Activated CD8-positive, alpha-beta T cell treated with anti-CD3 and anti-CD28 coated beads for 36 hours (primary cell): ENCODE measurements at places on chromosomes 12 and 14. TPM values are rescaled to one million over a fixed set of nuclear protein-coding genes. Genes with fewer than 3 reads are reported as not detected.

Gene SERPINA10
- not detected for total RNA-seq

Gene A2ML1
- not detected for total RNA-seq

GRCh38 chr14:48665077-48665784 is 920.9 kb downstream of the RPS29 start:
- H3K4me1 ChIP-seq: no peaks in the 10 kb centered on the region
- no peaks in the 10 kb centered on the region for H3K36me3 ChIP-seq
- no peak for DNase-seq

Gene TMTC3
- total RNA-seq: 4.7 TPM

Gene BDKRB2
- total RNA-seq: not detected

- no peaks in the 10 kb centered on the region for H3K27me3 ChIP-seq
- H3K27ac ChIP-seq: no peak overlapping the region
- DNase-seq: no peak
- H3K36me3 ChIP-seq: no peaks in the 10 kb centered on the region
Observed at GRCh38 chr14:62557416-62557815, 487.8 kb downstream of the KCNH5 start.

DNA sequence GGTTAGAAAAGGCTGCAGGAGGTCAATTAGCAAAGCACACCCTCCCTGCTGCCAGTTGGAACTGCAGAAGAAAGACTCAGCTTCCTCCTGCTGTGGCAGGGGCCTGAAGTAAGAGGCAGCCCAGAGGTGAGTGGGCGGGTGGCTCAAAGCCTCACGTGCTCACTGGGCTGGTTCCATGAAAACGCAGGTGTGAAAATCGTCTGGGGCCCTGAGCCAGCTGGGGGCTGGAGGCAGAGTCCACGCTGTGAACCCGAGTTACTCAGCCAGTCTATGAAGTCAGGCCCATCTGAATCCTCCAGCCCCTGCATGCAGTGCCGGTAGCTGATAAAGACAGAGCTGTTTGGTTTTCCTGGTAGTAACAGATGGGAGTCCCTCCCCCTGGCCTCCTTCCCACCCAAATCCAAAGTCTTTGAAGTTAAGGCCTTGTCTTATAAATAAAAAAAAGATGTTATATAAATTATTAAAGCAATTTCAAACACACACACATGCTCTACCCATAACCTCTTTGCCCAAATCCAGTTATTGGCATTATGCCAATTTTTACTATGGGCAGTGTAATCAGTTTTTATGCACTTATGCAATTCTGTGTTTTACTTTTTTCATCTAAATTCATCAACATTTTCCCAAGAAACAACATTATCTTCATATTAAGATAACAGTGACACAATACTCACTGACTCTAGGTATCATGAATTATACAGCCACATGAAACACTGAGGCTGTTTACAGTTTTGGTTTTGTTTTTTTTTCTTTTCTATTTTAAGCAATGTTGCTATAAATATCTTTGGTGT is 57.9 kb upstream of the PNMA1 start:
- H3K27me3 ChIP-seq: no peaks in the 10 kb centered on the region
- peaks cover 73% of the 10 kb centered on the region for H3K4me1 ChIP-seq
- H3K36me3 ChIP-seq: peaks cover 11% of the 10 kb centered on the region
- DNase-seq: peak; percentile 96
- H3K4me3 ChIP-seq: peak overlapping the region; percentile 41
- H3K27ac ChIP-seq: peak overlapping the region; percentile 92

DNA sequence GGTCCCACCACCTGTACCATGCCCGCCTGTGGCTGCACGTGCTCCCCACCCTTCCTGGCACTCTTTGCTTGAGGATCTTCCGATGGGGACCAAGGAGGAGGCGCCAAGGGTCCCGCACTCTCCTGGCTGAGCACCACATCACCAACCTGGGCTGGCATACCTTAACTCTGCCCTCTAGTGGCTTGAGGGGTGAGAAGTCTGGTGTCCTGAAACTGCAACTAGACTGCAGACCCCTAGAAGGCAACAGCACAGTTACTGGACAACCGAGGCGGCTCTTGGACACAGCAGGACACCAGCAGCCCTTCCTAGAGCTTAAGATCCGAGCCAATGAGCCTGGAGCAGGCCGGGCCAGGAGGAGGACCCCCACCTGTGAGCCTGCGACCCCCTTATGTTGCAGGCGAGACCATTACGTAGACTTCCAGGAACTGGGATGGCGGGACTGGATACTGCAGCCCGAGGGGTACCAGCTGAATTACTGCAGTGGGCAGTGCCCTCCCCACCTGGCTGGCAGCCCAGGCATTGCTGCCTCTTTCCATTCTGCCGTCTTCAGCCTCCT is 1.1 kb downstream of the INHBE start:
- H3K36me3 ChIP-seq: no peaks in the 10 kb centered on the region
- DNase-seq: peak; percentile 74
- H3K4me1 ChIP-seq: peaks cover 48% of the 10 kb centered on the region
- peaks cover 4% of the 10 kb centered on the region for H3K27me3 ChIP-seq

DNA sequence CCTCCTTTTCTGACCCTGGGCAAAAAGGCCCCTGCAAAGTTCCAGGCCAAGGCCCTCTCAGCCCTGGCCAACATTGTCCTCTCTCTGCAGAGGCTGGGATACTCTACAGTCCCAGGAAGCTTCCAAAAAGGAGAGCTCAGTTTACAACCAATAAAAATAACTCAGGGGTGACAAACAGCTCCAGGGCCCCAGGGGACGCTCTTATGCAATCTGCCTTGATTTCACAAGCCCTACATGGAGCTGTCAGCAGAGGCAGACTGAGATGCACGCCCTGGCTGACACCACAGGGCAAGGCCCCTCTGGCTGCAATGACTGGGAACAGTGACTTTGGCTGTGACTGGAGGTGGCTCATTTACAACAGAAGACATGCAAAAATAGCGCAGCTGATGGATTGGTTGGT is 129.0 kb upstream of the MED13L start:
- DNase-seq: no peak
- no peaks in the 10 kb centered on the region for H3K27me3 ChIP-seq
- peaks cover 2% of the 10 kb centered on the region for H3K4me1 ChIP-seq
- no peak overlapping the region for H3K4me3 ChIP-seq
- no peaks in the 10 kb centered on the region for H3K36me3 ChIP-seq

Gene IKZF4
- 20.5 TPM for total RNA-seq

Gene DAO
- total RNA-seq: not detected

GRCh38 chr12:4943938-4944284 is 34.2 kb downstream of the KCNA1 start:
- H3K36me3 ChIP-seq: no peaks in the 10 kb centered on the region
- no peak overlapping the region for H3K4me3 ChIP-seq
- no peak overlapping the region for H3K27ac ChIP-seq

Gene KRT73
- total RNA-seq: not detected

DNA sequence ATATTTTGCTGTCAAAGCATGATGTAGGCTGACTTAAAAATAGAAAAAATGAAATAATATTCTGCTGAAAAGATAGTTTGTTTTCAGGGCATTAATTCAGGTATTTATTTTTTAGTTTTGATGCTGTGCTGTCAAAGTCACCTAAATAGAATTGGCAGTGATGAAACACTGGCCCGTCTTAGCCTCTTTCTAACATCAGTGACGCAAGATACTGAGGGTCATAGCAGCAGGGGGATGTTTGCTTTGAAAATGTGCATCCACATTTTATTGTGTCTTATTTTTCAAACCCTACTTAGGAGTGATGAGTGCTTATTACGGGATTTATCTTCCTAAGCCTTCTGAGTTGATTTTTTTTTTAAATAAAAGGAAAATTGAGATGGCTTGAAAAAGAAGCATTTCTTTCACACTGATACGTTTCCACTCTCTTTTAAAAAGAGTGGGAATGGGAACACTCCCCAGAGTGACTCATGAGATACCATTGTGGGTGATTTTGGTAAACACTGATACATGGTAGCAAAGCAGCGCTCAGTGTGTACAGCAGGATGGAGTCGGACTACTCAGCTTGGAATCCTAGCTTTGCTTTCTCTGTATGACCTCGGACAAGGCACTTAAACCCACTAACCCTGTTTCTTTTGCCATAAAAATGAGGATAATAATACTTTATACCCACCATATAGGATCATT is 290.8 kb downstream of the ERC1 start:
- peaks cover 3% of the 10 kb centered on the region for H3K36me3 ChIP-seq
- no peak overlapping the region for H3K27ac ChIP-seq
- no peak for DNase-seq
- no peak overlapping the region for H3K4me3 ChIP-seq
- H3K4me1 ChIP-seq: peaks cover 18% of the 10 kb centered on the region

DNA sequence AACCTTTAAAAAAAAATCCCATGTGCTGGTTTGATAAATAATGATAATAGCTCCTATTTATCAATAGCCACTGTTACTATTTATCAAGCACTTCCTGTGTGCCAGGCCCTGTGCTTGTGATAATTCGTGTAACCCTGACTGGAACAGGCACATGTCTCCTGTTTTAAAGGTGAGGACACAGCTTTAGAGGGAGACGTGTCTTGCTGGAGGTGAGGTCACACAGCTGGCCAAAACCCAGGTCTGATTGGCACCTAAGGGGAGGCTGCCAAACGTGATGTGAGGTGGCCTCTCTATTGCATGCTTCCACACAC is 156.6 kb downstream of the VRK1 start:
- DNase-seq: no peak
- no peaks in the 10 kb centered on the region for H3K27me3 ChIP-seq
- no peak overlapping the region for H3K27ac ChIP-seq

Gene PAPOLA
- total RNA-seq: 178 TPM
